AG04449 (cell line): ENCODE measurements at places on chromosomes 1 and 21.

DNA sequence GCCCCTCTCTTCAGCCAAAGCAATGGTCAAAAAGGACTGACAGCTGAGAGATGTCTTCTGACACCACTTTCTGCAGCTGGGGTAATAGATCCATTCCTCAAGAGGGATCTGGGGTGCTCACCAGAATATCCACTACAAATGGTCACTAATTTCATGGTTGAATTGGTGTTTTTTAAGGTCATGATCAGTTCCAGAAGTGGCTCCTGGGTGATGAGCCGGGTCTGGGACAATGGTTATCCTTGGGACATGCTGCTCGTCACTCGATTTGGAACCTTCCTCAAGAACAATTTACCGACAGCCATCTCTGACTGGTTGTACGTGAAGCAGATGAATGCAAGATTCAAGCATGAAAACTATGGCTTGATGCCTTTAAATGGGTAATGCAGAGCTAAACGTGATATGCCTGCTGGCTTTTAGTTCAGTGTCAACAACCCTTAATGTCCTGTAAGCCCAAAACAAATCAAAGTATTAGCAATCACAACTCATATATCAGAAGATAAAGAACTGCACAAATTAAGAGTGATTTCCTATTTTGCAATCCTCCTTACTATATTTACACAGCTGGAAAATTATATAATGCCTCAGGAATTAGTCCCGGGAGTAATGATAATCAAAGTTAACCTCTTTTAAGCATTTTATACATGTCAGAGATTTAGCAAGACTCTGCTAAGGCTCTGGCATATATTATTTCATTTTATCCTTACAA lies 20.1 kb downstream of the FMO3 start:
- DNase-seq = no peak

DNA sequence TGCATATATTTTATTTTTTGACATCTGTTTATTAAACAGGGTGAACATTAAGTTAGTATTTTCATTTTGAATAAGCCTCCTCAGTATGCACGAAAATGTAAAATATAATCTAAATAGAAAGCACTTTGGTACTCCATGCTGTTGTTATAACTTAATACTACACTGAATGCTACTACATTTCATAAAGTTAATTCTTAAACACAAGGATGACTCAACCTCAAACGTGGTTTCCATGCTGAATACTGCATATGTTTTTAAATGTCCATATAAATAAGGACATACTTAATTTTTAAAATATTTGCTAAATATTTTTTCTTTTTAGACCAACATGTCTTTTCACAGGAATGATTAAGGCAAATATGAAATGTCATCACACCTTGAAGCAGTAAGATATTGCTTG lies 83.9 kb downstream of the USP24 start:
- DNase-seq = no peak

- no peak for DNase-seq
Measured at GRCh38 chr1:172002725-172003345, 161.5 kb downstream of the DNM3 start.

DNA sequence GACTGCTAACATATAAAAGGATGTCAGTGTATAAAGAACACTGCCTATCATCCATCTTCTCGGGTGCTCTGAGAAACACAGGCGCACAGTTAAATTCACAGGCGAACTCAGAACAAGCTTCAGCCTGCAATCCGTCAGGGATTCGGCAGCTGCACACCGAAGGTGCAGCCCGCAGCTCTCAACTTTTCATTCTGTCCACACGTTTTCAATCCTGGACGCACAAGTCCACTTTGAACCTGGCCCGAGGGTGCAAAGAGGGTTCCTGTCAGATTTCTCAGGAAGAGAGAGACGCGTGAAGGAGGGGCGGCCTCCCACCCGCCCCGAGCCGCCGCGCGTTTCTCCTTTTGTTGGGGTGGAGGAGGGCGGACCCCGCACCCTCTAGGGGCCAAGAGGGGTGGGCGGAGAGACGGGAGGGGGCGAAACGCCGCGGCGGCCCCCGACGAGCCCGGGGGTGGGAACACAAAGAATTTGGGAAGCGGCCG lies 724 bp downstream of the DOCK7 start:
- no peak for DNase-seq

DNA sequence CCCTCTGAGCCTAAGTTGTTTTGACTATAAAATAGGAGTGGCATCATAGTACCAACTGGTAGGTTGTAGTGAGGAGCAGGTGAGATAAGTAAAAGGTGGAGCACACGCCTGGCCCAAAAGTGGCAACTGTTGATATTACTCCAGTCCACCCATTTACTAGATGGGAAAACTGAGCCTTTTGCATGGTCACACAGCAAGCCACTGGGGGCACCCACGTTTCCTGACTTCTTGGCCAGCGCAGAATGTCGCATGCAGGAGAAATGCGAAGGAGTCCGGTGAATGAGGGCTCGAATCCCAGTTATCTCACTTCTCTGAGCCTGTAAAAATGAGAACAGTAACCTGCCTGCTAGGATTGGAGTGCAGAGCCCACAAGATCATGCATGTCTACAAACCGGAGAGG lies 20.8 kb downstream of the GRHL3 start:
- DNase-seq = no peak

- no peak for DNase-seq
Measured at GRCh38 chr1:166489670-166490436, 323.1 kb upstream of the FAM78B start.

DNA sequence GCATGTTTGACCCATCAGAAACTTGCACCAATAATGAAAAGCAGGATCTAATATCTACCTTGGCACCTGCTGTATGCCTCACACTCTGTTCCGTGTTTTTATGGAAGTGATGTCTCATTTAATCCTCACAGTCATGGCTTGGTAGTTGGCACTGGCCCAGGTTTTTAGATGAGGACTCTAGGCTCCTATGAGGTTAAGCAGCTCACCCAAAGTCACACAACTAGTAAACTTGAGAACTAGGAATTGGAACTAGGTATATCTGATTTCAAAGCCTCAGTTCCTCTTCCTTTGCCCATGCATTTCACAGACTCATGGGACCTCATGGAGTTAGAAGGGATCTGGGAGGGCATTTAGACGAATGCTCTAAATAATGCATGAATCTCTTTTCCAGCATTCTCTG lies 21.3 kb upstream of the TARBP1 start:
- DNase-seq = no peak

- DNase-seq = peak; percentile 92
Measured at GRCh38 chr1:235953801-235954200, 87.1 kb upstream of the LYST start.

DNA sequence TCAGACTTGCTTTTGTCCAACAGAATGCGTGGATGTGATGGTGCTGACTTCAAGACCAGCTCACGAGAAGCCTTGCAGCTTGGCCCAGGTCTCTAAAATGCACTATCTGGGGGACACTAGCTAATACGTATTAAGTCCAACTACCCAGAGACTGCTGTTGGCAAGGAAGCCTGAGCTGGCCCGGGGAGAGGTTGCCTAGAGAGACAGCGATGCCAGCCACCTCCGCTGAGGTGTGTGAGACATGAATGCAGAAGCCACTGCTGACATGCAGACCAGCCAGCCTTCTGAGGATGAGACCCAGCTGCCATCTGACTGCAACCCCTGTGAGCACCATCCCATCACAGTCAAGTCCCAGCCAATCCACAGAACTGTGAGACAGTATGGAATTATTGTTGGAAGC lies 32.5 kb downstream of the THAP3 start:
- no peak for DNase-seq

- no peak for DNase-seq
Measured at GRCh38 chr21:45788637-45789506, 145.3 kb downstream of the PCBP3 start.

DNA sequence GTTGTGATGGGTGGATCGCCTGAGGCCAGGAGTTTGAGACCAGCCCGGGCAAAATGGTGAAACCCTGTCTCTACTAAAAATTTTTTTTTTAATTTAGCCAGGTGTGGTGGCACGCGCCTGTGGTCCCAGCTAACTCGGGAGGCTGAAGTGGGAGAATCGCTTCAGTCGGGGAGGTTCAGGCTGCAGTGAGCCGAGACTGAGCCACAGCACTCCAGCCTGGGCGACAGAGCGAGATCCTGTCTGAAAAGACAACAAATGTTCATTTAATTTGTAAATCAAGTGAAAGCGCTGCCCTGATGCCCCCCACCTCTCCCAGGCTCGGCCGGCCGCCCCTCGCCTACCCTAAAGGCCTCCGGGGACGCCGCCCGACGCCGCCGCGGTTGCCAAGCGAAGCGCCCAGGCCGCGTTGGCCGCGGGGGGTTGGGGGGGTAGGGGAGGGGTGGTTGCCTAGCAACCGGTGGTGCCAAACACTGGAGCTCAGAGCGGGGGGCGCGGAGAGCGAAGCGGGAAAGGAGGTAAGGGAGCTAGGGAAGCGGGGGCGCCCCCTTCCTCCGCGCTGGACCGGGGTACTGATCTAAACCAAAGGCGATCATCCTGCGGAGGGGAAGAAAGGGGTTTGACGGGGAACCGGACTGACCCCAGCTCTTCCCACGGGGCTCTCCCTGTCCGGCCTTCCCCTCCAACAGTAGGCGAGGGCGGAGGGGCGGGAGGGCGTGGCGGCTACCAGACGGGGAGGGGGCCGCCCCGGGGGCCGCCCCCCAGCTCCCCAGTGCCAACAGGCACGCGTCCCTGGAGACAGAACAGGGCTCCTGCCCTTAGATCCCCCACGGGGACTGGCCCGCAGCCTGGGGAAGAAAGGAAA lies at the start of gene TEKT2:
TSS of gene TEKT2 (plus strand) at position 460 of the 862 bp plus-strand sequence. CDS start 828 bp downstream, outside the sequence.
- no peak for DNase-seq
